Left kidney (tissue), 8 donors: ENCODE measurements at places on chromosomes 11 and 22.

DNA sequence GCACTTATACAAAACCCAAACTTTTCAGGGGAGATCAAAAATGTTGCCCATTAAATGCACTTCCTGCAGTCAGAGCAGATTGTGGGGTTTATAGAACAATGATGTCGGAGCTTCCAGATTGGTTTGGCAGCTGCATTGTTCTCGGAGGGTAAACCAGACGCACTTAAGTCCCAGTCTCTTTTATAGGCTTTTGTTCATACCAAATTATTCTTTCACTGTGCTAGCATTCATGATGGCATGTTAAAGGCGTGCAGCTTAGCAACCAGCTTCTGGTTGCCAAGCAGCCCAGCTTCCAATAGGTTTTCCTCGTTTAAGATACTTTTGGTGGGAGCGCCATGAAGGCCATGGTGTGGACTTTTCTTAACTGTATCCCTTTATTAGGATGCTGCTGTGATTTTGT, 40.9 kb downstream of the ZC3H12C start:
- DNase-seq: no peak

GRCh38 chr11:117444256-117444655, 116.6 kb downstream of the CEP164 start:
- DNase-seq: no peak

DNA sequence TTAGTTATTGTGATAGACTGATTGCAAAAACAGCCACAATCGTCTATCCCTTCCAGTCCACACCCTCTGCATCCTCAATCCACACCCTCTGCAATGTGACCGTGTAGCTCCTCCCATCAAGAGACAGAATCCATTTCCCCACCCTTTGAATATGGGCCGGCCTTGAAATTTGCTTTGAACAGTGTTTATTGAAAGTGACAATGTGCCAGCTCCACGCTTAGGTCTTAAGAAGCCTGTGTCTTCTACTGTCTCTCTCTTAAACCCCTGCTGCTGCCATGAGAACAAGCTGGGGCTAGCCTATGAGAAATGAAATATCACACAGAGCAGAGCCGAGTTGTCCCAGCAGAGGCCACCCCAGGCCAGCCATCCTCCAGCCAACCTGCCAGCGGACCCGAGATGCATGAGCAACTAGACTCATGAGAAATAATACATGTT, 22.3 kb upstream of the MICAL2 start:
- DNase-seq: no peak

DNA sequence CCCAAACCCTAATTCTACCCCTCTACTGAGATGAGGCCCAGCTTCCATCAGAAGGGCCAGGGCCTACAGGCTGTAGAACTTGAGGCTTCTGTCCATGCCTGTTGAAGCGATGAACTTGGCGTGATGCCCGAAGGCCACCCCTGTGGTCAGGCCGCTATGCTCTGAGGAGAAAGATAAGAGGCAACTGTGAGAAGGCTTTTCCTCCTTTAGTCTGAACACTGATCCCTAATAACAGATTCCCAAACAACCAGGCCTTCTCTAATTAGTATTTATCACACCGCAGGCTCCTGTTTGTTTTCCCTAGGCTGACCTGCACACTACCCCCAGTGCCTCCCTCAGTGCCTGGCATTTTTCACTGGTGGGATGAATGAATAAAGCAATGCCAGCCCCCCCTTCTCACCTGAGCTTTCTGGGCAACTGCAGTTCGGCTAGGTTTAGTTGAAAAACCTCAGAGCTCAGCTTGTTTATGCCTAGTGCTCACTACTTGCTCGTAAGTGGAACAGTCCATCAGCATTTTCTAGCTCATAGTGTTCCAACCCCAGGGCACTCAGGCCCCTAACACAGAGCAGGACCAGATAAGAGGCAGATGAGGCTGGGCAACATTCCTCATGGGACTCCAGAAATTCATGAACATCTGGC, 15.2 kb downstream of the PRPF19 start:
- DNase-seq: no peak

GRCh38 chr11:114478768-114479167, 39.5 kb downstream of the REXO2 start:
- DNase-seq: no peak

DNA sequence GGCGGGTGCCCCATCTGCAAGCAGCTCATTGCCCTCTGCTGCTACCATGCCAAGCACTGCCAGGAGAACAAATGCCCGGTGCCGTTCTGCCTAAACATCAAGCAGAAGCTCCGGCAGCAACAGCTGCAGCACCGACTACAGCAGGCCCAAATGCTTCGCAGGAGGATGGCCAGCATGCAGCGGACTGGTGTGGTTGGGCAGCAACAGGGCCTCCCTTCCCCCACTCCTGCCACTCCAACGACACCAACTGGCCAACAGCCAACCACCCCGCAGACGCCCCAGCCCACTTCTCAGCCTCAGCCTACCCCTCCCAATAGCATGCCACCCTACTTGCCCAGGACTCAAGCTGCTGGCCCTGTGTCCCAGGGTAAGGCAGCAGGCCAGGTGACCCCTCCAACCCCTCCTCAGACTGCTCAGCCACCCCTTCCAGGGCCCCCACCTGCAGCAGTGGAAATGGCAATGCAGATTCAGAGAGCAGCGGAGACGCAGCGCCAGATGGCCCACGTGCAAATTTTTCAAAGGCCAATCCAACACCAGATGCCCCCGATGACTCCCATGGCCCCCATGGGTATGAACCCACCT, 28.0 kb upstream of the L3MBTL2 start:
- no peak for DNase-seq
